ENCODE measurements at places on chromosomes 7 and 10.

DNA sequence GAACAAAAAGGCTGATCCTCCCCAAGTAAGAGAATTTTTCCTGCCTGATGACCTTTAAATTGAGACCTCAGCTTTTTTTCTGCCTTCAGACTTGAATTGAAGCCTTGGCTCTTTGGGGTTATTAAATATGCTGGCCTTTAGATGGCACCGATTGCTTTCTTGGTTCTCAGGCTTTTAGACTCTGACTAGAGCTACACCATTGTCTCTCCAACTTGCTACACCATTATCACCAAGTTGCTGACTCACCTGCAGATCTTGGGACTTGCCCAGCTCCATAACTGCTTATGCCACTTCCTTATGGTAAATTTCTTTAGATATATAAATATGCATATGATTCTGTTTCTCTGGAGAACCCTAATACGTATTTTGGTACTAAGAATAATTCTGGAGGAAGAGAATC is 3.1 kb upstream of the ABCA13 start:
- DNase-seq, result no peak

DNA sequence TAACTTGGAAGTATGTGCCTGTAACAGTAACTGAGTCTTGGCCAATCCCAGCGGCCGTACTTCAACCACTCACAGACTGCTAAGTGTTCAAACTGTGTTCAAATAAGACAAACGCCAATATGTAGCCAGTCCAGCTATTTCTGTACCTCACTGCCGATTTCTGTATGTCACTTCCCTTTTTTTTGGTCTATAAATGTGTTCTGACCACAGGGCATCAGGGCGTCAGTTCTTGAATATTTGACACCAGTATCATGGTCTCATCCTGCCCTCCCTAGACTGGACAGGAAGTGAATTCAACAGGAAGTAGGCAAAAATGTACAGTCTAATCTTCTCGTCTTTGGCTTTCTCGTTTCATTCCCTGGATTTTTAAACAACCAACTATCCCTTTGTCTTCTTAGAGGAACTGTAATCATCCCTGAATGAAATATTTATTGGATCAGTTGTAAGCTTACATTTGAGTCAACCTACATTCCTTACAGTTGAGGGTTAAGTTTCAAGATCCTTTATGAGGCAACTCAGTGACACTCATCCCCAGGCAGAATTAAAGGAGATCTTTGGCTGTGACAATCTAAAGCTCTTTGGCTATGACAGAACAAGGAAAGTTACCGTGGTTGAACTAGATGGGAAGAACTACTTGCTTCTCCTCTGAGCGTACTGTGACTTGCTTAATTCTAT is 232.7 kb downstream of the NSUN6 start:
- no peak for DNase-seq

DNA sequence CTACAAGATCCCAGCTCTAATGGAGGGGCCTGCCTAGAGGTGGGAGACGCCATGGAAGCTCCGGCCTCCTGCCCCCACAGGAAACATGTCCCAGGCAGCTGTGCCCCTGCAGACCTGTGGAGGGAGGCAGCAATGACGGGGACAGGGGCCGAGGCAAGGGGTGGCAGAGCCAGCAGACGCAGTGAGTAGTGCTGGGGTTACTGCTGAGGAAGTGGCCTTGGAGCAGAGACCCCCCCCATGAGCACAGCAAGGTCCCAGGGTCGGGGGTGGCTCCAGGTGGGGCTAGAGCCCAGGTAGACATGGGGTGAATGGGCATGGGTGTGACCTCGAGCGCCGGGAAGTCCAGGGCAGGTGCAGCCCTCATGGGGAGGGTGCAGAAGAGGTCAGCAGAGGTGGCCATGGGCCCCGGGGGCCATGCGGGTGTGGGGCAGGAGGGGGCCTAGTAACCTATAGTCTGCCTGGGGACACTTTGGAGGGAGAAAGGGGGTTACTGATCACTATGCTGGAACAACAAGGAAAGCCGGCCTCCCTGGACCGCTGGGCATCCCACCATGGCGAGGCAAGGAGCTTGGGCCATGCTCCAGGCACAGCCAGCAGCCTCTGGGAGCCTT is 45.5 kb downstream of the JAKMIP3 start:
- DNase-seq, result no peak

DNA sequence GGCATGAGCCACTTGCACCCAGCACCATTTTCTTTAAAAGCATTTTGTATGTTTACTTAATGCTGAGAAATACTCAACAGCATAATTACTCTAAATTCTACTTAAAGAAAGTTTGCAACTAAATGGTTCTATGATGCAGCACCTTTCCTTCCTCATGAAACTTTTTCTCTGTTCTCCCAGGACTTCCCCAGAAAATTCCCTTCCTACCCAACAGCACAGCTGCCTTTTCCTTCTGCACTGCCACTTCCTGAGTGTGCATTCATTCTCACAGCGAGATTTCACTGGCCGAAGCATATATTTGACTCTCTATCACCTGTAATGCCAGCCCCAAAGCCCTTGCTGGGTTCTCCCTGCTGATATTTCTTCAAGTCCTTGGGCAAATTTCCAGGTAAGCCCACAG is 41.5 kb upstream of the DGKI start:
- DNase-seq, result no peak

GRCh38 chr10:121033366-121033765 is 182.2 kb downstream of the WDR11 start:
- no peak for DNase-seq

DNA sequence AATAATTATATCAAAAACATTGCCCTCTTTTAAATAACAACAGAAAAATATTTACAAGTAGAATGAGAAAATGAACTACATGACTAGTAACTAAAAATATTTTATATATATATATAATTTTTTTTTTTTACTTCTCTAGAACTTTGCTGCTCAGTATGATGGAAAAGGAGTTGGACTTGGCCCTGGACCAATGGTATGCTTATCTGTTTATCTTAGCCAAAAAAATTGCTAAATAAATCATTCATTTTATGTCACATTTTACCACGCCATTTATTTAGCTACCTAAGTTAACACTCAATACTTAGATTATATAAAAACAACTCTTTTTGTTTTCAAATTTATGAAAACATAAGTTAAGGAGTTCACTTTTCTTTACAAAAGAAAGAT is 6.7 kb downstream of the COL1A2 start:
- DNase-seq, result no peak

Data from stimulated activated naive CD4-positive, alpha-beta T cell treated with Interleukin-2 at 50 U/mL for 16 hours (primary cell).